ENCODE measurements at places on chromosomes 2 and 18.

GRCh38 chr18:29430416-29430815, 1253.5 kb upstream of the CDH2 start:
- DNase-seq = no peak

GRCh38 chr2:67215214-67216055, 181.7 kb upstream of the ETAA1 start:
- no peak for DNase-seq

DNA sequence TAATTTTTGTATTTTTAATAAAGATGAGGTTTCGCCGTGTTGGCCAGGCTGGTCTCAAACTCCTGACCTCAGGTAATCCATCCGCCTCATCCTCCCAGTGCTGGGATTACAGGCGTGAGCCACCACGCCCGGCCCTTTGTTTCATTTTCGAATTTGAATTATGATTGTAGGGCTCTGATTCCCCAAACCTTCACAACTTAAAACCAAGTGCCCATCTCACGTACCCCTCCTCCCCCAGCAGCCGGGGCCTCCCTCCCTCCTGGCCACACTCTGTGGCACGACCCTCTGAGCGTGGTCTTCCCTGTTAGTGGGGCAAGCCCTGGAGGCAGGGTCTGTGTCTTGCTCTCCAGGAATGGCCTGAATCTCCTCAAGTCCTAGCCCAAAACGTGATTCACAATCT, 166.5 kb downstream of the ASB1 start:
- DNase-seq = no peak

DNA sequence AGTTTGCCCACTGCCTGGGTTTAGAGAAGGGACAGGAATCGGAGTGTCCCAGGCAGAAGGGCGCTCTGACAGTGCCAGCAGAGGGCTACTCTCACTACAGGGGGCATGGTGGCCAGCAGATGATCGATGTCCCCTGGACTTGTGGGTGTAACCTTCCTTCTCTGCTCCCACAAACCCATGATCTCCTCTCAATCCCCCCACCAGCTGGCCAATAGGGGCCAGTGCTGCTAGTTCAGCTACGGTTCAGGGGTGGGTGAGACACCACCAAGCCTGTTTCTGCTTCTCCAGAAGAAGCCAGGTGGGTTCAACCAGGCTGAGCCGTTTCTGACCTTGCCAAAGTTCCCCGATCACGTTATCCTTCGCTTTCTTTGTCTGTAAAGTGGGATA, 1.3 kb downstream of the NPPC start:
- no peak for DNase-seq

GRCh38 chr2:222965555-222965954, 86.4 kb upstream of the KCNE4 start:
- DNase-seq = no peak

DNA sequence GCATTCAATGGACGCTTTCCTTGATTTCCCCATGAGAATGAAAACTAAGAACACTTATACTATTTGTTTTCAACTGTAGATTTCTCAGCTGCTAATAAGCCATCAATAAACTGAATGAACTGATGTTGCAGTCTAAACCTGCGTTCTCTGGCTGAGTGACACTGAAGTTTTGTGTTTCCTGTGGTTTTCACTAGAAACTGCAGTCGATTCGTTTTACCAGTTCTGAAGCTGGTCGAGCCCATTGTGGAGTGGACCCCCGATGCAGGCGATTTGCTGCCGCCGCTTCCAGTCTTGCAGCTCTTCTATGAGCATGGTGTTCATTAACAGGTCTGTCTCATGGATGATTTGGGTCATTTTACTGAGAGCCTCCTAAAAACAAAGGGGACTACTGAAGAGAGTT, 50.6 kb upstream of the STAT1 start:
- no peak for DNase-seq

DNA sequence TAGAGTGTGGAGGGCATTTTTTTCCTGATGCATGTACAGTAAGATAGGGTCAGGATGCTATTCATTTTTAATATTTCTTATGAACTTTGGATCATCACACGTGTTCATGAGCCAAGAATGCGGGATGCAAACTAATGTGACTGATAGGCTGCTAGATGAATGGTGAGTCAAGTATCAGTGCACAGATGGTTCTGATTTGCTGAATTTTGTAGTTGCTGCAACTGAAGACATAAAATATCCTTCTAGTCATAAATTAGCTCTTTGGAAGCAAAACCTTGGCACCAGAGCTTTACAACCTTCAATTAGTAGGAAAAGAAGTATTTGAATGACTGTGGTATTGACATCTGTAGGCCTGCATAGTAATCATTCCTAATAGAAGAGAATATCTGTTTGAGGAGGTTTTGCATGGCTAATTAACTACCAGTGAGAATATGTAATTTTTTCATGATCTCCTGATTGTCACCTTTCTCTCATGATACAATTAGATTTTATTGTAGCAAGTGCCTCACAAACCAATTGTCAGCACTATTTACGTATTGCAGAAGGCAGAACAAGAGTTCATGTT, 94.0 kb downstream of the VRK2 start:
- no peak for DNase-seq

GRCh38 chr2:189913821-189914220, 129.6 kb downstream of the PMS1 start:
- no peak for DNase-seq

- DNase-seq = peak; percentile 24
Measured at GRCh38 chr2:27489118-27489497, 435 bp downstream of the IFT172 start.

DNA sequence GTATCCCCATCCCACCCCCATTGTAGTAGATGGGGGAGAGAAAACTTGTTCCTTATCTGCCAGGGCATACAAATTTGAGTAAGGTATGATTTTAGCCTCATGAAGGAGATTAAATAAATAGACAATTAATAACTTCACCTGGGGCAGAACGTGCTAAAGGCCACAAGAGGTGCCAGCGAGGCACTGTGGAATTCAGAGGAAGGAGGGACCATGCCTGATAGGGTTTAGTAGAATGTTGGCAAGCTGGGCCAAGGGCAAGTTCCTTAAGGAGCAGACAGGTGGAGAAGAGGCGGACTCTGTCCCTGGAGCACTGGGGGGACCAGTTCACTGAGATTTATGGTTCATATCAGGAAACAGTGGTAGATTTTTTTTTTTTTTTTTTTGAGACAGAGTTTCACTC, 22.5 kb downstream of the STAMBP start:
- DNase-seq = no peak

DNA sequence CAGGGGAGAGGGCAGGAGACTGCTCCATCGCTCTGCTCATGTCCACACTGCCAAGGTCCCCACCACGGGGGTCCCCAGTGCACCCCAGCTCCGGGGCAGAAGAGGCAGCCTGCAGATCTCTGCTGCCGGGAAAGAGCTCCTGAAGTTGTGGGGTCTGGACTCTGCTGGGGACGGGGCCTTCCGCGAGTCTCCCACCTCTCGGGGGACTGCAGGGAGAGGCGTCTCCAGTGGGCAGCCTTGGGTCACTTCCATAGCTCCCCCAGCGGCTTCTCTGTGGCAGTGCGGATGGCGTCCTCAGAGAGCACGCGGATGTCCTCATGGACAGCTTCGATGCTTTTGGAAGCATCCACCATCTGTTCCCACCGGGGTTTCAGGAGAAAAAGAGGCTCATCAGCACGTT, 10.7 kb downstream of the DTYMK start:
- DNase-seq = no peak

Data from activated CD4-positive, alpha-beta T cell treated with anti-CD3 and anti-CD28 coated beads, Interleukin-2, amount 50 U/mL, for 1 hour (primary cell).